Activated naive CD4-positive, alpha-beta T cell (primary cell): ENCODE measurements at places on chromosomes 6 and 20.

DNA sequence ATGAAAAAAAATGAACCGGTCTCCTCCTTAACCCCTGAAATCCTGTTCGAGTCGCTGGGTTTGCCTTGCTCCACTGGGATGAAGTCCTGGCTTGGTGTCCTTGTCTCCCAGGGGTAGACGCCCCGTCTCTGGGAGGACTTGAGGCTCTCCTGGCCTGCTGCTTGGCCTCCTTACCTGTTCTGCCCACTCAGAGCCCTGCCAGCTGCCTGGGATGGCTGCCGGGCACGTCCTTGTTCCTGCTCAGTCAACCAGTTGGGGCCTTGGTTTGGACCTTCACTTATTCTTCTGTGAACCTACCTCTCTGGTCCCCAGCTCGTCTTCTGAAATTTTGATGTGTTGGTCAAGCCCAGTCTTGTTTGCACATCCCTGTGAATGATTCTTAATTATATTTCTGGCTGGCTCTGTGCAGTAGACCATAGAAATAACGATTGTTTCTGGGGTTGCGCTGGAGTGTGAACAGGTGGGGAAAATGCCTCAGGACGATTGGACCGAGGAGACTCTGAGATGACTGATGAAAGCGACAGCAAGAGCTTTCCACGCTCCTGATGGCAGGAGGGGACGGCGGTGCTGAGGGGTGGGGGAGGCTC lies 126.5 kb upstream of the ESR1 start:
- no peak for DNase-seq

GRCh38 chr6:27161946-27162603 lies 85.4 kb upstream of the PRSS16 start:
- no peak for DNase-seq

DNA sequence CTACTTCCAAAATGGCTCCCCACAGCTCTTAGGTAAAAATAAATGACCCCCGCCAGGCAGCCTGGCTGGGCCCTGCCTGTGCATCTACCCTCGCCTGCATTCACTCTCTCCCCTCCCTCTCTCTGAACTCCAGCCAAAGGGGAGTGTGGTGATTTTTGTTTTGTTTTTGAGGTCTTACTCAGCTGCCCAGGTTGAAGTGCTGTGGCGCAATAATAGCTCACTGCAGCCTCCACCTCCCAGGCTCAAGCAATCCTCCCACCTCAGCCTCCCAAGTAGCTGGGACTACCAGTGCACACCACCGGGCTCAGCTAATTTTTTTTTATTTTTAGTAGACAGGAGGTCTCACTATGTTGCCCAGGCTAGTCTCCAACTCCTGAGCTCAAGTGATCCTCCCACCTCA lies 15.8 kb downstream of the NFATC2 start:
- DNase-seq, result no peak

DNA sequence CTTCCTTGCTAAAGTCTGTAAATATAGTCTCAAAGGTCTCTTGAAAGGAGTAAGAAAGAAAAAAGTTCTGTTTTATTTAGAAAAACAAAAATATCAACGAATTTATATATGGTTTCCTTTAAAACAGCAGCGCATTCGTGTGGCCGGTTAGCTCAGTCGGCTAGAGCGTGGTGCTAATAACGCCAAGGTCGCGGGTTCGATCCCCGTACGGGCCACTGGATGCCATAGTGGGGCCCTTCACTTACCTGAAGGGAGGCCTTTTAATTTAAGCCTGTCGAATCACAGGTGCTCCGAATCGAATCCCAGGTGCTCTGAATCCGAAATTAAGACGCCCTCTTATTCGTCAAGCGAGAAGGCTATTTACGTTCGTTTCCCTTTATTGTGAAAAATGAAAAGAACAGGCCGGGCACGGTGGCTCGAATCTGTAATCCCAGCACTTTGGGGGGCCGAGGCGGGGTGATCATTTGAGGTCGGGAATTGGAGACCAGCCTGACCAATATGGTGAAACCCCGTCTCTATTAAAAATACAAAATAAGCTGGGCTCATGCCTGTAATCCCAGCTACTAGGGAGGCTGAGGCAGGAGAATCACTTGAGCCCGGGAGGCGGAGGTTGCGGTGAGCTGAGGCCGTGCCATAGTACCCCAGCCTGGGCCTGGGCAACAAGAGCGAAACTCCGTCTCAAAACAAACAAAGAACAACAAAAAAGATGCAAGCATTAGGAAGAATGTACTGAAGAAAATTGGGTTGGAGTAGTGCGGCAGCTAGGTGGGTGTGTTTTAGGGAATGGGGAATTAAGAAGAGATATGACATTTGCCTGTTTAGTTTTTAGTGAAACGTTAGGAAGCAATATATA lies 195.8 kb upstream of the ZNF184 start:
- DNase-seq, result peak; percentile 13

DNA sequence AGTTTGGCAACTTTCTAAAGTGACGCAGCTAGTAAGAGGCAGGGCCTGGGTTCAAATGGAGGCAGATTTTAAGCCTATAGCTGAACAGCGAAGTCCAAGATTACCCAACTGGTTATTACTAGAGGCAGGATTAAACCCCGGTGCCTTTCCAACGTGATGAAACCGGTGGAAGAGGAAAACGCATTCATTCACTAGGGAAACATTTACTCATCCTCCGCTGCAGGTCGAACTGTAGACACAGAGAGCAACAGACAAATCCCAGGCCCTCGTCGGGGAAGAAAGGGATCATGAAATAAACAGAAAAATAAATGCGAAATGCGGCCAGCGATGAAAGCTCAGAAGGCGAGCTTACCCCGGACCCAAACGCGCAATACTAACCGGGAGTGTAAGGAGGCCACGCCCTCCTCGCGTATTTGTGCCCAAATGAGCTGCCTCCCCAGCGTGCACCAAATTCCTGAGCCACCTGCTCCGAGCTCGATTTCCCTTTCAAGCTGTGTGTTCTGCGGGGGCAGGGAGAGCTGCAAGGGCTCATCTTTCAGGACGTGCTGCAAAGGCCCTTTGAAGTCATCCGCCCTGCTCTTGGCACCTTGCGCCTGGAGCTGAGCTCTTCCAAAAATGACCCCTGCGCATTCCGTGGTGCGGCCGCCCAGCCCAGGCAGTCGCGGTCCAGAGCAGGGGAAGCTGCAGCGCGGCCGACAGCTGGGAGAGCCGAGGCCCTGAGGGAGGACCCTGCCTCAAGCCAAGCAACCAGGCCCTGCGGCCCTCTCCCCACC lies 46.9 kb downstream of the PDYN start:
- DNase-seq, result no peak

DNA sequence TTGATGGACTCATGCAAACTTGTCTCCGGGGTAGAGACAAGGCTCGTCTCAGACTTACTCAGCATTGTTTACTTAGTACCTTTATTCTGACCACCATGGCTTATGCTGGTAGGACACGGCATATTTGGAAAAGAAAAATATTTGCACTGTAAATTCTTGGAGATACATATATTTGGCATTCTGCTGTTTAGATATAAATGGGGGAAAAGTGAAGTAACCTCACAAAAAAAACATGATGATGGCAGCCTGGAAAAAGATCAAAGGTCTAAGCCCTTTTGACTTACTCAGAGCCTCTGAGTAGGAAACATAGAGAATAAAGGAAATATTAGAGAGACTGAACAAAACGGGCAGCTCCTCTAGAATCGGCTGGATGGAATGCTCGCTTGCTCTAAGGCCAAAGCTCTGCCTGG lies 32.5 kb downstream of the PDE10A start:
- no peak for DNase-seq

- DNase-seq, result no peak
These were observed 1160.2 kb downstream of the EPHA7 start for GRCh38 chr6:92259171-92259570.

DNA sequence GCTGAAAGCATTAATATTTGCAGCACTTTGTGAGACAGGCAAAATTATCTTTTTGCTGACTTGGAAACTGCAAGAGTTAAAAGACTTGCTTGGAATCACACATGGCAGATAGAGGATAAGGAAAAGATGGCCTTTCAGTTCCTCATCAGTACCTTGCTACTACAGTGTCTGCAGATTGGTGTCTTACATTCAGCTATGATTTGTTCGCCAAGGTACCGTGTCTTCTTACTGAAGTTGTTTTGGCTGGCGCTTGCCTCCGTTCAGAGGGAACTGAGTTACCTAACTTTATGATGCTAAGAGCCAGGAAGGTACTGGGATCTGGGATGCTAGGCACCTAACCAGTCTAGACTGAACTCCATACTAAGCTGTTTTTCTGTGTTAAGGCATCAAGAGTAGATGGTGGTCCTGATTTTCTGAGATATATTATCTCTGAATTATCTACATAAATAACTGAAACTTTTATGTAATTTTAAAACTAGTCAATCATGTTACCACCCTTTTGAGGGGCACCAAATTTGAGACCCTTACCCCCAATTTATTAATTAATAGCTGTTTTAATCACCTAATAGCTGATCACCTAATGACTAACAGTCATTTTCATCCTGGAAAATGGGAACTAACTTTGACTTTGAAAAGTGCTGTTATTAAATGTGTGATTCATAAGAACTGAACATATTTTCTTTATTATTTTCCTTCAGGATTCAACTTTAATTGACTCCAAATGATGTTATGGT lies 2.5 kb downstream of the WTAP start:
- DNase-seq, result no peak

- DNase-seq, result no peak
These were observed 77.7 kb upstream of the SLC22A23 start for GRCh38 chr6:3534599-3534998.

- no peak for DNase-seq
These were observed 18.7 kb downstream of the GLO1 start for GRCh38 chr6:38684237-38684636.

- DNase-seq, result no peak
These were observed 119.6 kb upstream of the FOXO3 start for GRCh38 chr6:108441141-108441540.

- DNase-seq, result no peak
These were observed 35.5 kb downstream of the BANF2 start for GRCh38 chr20:17735206-17735804.

DNA sequence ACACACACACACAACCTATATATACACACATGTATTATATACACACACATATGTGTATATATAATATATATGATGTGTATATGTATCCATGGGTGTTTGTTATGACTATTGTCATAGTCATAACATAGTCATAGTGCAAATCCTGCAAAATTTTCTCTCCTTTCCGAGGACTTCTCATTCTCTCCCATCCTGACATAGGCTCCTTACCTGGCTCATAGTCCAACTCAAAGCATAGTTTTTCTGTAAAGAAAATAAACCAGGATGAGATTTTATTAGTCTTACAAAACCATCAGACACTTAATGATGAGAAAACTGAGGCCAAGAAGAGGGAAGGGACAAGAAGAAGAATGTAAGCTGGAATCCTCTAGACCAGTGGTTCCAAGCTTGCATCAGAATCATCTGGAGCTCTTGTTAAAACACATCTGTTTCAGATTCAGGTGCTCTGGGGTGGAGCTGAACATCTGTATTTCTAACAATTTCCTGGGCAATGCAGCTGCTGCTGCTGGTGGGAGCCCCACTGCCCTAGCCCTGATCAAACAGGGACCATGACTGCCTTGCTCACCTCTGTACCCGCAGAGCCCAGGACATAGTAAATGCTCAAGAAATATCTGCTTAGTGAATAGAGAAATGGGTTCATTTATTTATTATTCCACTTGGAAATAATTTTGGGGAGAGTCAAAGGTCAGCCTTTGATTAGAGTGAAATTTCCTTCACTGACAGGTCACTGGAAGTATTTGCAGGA lies 5.3 kb downstream of the TRIM10 start:
- DNase-seq, result no peak

DNA sequence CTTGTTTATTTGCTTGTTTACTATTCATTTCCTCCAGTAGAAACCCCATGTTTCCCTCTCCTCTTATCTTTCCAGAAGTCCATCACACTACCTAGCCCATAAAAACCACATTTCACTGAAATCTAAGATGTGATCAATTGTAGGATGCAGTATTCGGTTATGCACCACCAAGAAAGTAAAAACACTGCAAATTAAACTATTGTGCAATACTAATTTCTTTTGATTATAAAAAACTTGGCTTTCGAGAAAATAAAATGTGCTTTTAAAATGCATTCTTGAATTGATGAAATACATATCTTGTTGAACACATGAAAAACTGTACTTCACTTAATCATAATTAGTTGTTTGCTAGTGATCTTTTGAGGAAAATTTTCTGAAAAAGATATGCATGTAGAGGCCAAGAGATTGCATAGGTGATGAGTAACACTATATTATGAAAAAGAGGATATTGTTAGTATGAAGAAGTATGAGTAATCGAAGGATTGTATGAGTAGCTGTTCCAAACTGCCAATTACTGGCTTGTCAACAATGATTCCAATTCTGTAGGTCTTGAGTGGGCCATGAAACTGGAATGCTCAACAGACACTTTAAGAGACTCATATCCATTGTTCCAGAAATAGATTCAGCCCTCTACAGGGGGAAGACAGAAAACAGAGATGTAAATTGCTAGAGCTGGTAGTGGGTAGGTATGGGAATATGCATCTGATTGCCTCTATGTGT lies 79.7 kb downstream of the RNF217 start:
- no peak for DNase-seq

GRCh38 chr6:161142957-161143296 lies 130.9 kb downstream of the AGPAT4 start:
- DNase-seq, result no peak

DNA sequence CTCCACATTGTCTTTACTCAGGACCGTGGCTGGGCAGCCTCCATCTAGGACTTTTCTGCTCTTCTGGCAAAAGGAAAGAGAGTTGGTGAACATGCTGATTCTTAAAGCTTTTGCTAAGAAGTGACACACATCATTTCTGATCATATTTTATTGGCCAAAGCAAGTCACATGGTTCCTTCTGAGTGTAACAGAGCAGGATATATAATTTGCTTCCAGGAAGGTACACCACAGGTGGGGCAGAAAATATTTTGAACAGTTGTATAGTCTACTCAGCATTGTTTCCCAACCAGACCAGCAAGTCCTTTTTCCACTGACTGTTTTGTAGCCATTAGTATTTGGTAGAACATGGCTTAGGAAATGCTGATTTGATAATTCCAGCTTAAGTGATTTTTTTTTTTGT lies 73.5 kb downstream of the AKAP7 start:
- DNase-seq, result no peak

DNA sequence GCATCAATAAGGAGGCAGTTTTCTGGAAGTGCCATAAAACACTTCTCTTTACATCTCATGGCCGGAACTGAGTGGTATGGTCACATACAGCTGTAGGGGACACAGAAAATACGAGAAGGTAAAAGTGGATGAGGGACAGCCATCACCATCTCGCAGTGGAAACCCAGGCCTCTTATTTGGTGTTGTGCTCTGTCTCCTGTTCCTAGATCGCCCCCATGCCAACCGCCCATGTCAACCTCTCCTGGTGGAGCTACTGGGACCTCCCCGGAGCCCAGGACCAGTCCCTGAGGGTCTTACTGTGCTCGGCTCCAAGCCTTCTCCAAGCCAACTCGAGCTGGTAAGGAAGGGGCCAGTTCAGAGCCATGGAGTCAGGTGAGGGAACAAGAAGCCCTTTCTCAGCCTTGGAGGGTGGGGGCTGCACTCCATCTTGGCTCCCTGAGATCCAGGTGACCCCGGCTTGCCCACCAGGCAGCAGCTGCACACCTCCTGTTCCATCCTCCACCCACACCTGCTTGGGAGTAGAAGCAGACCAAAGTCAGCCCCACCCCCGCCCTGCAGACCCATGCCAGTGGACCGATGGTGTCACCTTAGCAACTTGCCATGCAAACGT lies 149.0 kb upstream of the CST7 start:
- DNase-seq, result no peak
